B cell (primary cell): ENCODE measurements at places on chromosomes 5 and 9.

- no peak for DNase-seq
Measured at GRCh38 chr9:95370064-95370463, 52.6 kb upstream of the FANCC start.

DNA sequence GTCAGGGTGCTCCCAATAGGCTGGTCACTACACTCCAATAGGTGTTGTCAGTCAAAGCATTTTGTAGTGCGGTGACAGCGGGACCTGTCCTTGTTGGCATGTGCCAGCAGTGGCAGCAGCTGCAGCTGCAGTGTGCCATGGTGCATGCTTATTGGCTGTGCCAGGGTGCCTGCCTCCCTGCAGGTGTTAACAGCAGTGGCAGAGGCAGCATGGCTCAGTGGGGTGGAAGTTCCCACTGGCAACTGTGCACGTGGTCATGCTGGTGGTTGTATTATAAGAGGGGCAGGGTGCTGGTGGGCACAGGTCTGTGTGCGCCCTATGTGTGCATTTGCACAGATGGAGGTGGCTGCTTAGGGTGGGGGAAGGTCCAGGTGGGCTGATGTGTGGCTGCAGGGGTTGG, 133.7 kb upstream of the EDIL3 start:
- DNase-seq: no peak

DNA sequence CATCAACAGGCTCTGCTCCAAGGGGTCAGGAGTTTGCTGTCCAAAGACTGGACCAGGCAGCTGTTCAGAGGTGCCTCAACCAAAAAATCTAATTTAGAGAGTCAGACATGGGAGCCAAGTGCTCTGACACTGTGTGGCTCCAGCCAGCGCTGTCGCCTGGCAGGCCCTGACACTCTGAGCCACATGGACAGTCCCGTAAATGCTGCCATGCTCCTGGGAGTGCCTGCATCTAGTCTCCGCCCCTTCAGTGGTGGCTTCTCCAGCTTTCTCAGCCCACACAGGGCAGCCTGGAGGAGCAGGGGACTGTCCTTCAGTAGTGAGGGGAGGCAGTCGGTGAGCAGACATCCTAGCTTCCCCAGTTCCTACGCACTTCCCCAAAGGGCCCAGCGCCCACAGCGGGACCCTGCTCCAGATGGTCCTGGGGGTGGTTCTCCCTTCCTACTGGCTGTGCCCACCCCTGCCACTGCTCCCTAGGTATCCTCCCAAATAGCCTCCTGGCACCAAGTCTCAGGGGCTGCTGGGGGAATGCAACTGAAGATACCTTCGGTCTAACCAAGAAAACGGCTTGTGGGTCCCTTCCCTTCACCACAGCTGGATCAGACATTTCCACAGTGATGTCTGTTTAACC, 72.3 kb downstream of the SHC3 start:
- no peak for DNase-seq

DNA sequence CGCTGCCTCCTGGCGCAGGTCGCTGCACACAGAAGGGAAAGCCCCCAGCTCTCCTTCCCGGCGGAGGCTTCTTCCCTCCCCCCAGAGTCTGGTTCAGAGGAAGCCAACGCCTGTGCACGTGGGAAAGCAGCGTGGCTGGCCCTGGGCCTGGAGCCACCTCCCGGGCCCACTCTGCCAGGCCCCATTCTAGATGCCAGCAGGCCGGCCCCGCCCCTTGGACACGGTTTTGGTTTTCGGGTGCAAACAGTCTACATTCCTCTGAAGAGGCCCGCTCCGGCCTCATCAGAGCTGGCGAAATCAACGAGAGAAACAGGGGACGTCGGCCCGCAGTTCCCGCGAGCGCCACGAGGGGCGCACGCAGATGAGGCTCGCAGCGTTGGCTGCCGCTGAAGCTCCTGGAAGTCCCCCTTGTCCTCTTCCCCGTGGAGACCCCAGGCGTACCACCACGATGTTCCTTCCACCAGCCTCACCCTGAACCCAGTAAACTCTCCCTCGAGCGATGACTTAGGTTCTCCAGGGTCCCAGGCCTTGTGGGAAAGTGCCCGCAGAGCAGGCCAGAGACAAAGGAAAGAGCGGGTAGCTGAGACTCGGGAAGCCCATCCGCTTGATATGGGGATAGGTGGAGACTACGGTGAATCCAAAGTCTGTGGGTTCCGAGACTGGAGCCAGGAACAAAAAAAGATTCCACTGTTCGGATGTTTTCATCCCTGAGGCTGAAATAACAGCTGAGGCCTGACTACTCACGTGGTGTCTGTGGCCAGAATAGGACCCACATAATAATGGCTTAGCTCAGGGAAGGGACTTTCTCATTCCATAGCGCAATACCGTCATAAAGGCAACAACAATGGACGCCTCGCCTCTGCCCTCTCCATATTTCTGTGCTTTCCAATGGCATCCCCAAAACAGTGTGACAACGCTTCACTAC, 64.2 kb downstream of the KLF4 start:
- DNase-seq: peak; percentile 66

- DNase-seq: no peak
Measured at GRCh38 chr5:178287091-178287790, 54.6 kb upstream of the PHYKPL start.

- no peak for DNase-seq
Measured at GRCh38 chr5:142202282-142202681, 93.7 kb downstream of the NDFIP1 start.

- DNase-seq: peak; percentile 26
Measured at GRCh38 chr5:131229623-131230022, 34.2 kb upstream of the CDC42SE2 start.

- no peak for DNase-seq
Measured at GRCh38 chr9:129878291-129878690, 43.0 kb downstream of the USP20 start.

DNA sequence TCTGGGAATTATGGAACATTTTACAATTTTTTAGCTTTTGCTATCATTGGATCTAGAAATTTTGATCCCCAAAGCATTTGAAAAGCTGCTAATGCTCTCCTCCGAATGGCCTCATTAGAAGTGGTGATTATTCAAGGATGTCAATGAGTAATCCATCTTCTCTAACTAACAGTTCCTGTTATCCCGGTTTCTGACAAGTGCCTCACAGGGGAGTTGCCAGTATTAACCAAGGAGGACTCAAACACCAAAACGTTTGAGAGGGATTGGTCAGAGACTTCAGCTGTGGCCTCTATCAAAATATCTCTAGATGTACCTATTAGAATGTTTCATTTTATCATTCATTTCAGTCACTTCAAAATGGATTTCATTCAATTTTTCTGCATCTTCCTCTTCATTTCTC, 208.3 kb upstream of the ITGA1 start:
- no peak for DNase-seq

DNA sequence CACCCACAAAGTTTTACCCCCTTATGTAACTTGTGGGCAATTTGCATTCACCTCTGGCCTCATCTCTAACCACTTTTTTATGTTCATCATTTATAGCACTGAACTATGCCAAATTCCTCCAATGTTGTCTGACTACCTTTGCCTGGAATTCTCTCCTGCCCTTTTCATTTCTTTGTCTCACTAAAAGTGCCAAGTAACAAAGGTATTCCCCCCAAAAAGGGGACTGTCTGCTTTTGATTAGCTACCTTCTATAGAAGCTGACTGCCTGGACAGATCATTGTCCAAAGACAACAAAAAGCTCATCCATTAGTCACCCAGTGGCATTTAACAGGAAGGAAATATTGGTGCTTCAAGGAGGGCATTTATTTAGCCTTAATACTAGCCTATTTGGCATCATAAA, 189.9 kb upstream of the VCAN start:
- DNase-seq: no peak

DNA sequence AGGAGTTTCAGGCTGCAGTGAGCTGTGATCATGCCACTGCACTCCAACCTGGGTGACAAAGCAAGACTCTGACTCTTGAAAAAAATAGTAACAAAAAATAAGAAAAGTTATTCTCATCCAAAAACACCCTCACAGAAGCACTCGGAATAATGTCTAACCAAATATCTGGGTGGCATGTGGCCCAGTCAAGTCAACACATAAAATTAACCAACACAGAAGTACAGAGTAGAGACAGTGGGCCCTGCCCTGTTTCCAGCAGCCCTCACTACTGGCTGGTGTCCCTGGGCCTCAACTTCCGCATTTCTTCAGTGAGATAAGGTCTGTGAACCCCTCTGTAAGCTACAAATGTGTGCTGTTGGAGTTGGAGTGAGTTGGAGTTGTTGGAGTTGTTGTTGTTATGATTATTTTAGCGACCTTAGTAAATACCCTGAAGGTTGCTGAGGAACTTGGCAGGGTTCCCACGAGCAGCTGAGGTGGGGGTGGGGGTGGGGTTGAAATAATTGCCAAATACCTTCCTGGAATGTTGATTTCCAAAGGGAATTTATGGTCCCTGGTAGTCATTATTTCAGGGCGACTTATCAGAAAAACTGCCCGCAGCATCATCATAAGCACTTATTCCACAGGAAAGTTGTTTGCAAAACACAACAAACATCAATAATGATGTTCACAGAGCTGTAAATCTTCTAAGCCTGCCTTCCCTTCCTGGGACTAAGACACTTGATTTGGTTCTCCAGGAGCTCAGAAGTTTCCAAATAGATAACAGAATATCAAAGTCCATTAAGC, 30.2 kb downstream of the C5orf15 start:
- peak; percentile 35 for DNase-seq

- DNase-seq: no peak
Measured at GRCh38 chr9:137813651-137814415, 63.7 kb upstream of the CACNA1B start.

GRCh38 chr9:126687930-126688461, 74.3 kb downstream of the LMX1B start:
- DNase-seq: no peak

- DNase-seq: no peak
Measured at GRCh38 chr9:8860086-8860485, 1060.5 kb upstream of the DMAC1 start.
